MCF 10A (cell line): ENCODE measurements at places on chromosomes 12 and 14.

- H3K36me3 ChIP-seq, result peaks cover 70% of the 10 kb centered on the region
- peak overlapping the region; percentile 16 for H3K27ac ChIP-seq
- H3K4me1 ChIP-seq, result peaks cover 5% of the 10 kb centered on the region
- no peaks in the 10 kb centered on the region for H3K27me3 ChIP-seq
- H3K4me3 ChIP-seq, result no peak overlapping the region
Measured at GRCh38 chr12:89593233-89593632, 67.4 kb upstream of the POC1B start.

GRCh38 chr14:91575469-91576208 is 65.5 kb upstream of the PPP4R3A start:
- DNase-seq, result no peak
- no peaks in the 10 kb centered on the region for H3K36me3 ChIP-seq
- no peak overlapping the region for H3K27ac ChIP-seq
- H3K4me3 ChIP-seq, result no peak overlapping the region
- H3K4me1 ChIP-seq, result no peaks in the 10 kb centered on the region

GRCh38 chr12:107564946-107565345 is 120.7 kb upstream of the PWP1 start:
- H3K4me1 ChIP-seq, result peaks cover 8% of the 10 kb centered on the region
- no peaks in the 10 kb centered on the region for H3K36me3 ChIP-seq
- DNase-seq, result peak; percentile 43
- H3K27me3 ChIP-seq, result no peaks in the 10 kb centered on the region
- no peak overlapping the region for H3K4me3 ChIP-seq
- no peak overlapping the region for H3K27ac ChIP-seq

DNA sequence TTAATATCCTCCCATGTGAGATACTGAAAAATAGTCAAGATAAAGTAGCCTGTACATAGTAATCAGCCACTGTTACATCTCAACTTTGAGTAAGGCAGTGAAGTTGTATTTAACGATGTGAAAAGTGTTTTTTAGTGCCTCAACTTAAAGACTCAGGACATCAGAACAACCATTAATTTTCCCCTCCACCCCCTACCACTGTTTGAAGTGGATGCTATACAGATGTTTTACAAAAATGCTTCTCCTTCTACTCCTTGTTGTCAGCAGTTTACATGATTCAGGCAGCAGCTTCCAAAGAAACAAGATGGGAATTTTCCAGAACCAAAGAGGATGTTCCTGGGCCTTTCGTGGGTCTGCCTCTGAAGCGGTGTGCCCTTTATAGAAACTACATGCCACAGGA is 143.6 kb downstream of the RPAP3 start:
- H3K27me3 ChIP-seq, result no peaks in the 10 kb centered on the region
- no peaks in the 10 kb centered on the region for H3K36me3 ChIP-seq
- H3K4me3 ChIP-seq, result no peak overlapping the region
- H3K4me1 ChIP-seq, result no peaks in the 10 kb centered on the region

- H3K36me3 ChIP-seq, result peaks cover 43% of the 10 kb centered on the region
- H3K27me3 ChIP-seq, result no peaks in the 10 kb centered on the region
- H3K4me3 ChIP-seq, result peak overlapping the region; percentile 40
- no peak overlapping the region for H3K27ac ChIP-seq
Measured at GRCh38 chr12:124422142-124422569, 127.3 kb downstream of the RFLNA start.

GRCh38 chr12:102917026-102917787 is at the start of gene PAH:
PAH (minus strand) TSS chr12:102917244; CDS start chr12:102917130, 114 bp downstream.
- H3K4me1 ChIP-seq, result no peaks in the 10 kb centered on the region
- peaks cover 4% of the 10 kb centered on the region for H3K36me3 ChIP-seq
- no peak within 1 kb of the TSS for H3K27ac ChIP-seq

- peak overlapping the region; percentile 89 for H3K27ac ChIP-seq
- peak; percentile 80 for DNase-seq
- H3K4me3 ChIP-seq, result peak overlapping the region; percentile 65
- H3K4me1 ChIP-seq, result peaks cover 30% of the 10 kb centered on the region
Measured at GRCh38 chr12:3117144-3117581, 40.0 kb downstream of the TSPAN9 start.
